ENCODE measurements at places on chromosomes 12 and 14.

DNA sequence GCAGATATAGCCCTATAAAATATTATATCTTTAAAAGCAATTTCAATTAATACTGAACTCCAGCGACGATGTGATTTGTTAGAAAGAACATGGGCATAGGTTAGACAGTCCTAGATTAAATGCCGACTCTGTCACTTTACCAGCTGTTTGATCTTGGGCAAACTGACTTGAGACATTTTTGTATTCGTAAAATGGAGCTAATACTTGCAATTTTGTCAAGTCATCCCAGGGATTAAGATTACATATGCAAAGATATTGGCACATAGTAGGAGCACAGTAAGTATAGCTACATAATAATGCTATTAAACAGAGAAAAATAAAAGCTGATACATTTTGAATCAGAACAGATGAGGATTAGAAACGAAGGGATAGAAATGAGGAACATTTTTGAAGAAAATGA lies 9.0 kb downstream of the INSM2 start:
- no peak for DNase-seq

GRCh38 chr12:101077791-101078528 lies 132.1 kb downstream of the SLC5A8 start:
- DNase-seq: no peak

GRCh38 chr14:23430723-23431085 lies 4.8 kb downstream of the MYH7 start:
- peak; percentile 27 for DNase-seq

- no peak for DNase-seq
Observed at GRCh38 chr12:9148926-9149325, 33.2 kb upstream of the A2M start.

GRCh38 chr12:96774496-96775256 lies 132.4 kb upstream of the NEDD1 start:
- DNase-seq: no peak

DNA sequence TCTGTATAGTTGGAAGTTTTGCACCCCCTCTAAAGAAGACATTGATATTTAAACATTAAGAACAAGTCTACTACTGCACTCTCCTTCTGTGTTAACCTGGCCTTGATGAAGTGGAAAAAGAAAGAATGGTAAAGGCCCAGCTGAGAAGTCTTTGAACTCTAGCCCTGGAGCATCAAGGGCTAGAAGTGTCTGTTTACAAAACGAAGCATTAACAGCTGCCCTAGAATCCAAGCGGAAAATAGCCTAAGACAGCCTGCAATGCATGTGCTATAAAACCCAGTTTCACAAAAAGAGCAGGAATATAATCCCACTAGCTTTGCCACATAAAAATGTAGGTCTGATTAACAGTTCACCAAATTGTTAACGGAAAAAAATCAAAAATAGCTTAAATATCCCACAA lies 60.5 kb downstream of the NUMB start:
- DNase-seq: no peak

DNA sequence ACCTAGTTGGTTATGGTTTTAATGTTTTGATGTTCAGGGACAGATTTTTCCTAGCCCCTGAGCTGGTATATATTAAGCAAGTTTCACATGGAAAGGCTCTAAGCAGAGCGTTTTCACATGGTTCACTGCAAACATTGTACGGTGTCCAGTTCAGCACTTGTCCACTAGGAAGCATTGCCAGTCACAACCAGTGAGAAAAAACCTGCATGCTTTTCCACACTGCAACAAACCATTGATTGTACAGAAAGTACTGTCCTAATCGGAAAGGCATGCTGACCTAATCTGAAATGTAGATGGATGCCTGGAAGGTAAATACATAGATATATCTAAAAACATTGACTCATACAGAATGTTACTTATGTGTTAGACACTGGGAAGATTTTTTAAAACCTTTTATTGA lies 25.0 kb upstream of the NPAS3 start:
- no peak for DNase-seq

DNA sequence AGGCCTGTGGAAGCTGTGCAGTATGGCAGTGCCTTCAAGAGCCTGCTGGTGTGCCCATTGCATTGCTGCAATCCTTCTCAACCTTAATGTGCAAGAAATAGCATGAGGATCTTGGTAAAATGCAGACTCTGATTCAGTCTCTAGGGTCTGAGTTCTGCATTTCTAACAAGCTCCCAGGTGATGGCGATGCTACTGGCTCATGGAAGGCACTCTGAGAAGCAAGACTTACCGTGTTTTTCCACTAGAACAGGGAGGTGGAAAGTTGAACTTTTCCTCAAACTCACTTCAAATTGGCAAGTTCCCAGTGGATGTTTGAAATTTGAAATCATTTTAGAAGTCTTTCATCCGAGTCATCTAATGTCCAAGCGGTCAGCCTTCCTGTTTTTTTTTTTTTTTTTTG lies 55.5 kb downstream of the MYRFL start:
- DNase-seq: no peak

DNA sequence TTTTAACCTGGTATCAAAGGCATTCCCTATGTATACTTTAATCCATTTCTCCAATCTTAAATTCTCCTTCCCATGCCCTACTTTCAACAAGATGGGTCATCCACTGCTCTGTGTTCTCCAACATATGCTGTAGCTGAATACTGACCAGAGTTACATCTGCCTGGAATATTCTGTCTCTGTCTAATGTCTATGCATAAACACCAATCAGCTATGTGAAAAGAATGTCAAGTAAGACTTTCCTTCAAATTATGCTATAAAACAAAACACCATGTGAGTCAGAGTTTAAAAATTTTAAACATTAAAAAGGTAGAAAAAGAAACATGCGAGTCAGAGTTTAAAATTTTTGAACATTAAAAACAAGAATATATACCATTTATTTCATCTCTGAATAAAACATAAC lies 19.3 kb downstream of the NT5DC3 start:
- no peak for DNase-seq

DNA sequence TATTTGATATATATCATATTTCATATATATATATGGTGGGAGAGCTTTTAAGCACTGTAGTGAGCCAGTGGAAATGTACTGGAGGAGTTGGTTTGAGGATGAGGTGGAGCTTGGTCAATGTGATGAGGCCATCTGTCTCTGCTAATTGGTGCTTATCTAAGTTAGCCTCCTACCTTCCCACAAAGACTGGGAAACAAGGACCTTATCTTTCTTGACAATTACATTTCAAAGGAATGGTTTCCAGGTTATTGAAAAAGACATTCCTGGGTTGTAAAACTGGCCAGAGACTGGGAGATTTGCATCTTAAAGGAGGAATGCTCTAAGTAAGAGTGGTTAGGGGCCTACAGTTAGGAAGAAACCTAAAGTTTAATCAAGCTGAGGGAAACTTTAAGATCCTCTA lies 212.8 kb upstream of the SYT1 start:
- DNase-seq: no peak

Data from anterior cingulate cortex (tissue), 58 donors.